ENCODE measurements at places on chromosomes 16 and 17.

- DNase-seq: no peak
These were observed 242.4 kb upstream of the SALL1 start for GRCh38 chr16:51393381-51394005.

DNA sequence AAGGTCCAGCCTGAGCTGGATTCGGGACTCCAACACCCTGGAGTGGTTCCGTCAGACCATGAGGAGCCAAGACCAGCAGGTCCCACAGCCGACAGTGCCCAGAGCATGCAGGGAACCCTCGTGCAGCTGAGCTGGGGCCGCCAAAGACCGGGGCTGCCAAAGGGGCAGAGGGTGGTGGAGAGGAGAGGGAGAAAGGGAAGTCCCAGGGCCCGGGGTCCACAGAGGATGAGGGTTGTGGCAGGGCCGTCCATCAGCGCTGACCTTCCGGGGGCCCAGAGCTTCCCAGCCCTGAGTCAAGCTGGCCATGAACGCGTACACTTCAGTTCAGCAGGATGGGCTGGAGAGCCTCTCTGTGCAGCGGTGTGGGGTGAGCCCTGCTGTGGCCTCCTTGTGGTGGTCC is 6.7 kb upstream of the CAPN15 start:
- no peak for DNase-seq

GRCh38 chr17:72970246-72970645 is 122.2 kb downstream of the SLC39A11 start:
- no peak for DNase-seq

DNA sequence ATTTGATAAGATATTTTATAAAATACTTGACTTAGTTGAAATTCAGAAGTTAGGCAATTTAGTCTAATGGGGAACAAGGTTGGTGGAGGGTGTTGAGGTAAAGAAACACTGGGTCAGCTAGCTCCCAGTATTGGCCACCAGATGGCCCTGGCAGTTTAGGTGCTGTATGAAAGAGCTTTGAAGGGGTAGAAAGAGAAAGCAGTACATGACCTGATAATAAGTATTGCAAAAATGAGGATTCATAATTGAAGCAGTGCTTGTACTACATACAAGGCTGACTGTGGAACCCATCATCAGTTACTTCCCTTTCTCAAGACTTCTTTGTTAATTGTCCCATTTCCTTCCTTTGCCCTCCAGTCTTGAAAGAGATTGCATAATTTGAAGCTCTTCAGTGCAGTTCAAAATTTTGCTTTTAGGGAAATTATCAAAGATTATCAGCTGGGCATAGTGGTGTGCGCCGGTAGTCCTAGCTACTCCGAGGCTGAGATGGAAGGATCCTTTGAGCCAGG is 29.4 kb downstream of the TANC2 start:
- no peak for DNase-seq

DNA sequence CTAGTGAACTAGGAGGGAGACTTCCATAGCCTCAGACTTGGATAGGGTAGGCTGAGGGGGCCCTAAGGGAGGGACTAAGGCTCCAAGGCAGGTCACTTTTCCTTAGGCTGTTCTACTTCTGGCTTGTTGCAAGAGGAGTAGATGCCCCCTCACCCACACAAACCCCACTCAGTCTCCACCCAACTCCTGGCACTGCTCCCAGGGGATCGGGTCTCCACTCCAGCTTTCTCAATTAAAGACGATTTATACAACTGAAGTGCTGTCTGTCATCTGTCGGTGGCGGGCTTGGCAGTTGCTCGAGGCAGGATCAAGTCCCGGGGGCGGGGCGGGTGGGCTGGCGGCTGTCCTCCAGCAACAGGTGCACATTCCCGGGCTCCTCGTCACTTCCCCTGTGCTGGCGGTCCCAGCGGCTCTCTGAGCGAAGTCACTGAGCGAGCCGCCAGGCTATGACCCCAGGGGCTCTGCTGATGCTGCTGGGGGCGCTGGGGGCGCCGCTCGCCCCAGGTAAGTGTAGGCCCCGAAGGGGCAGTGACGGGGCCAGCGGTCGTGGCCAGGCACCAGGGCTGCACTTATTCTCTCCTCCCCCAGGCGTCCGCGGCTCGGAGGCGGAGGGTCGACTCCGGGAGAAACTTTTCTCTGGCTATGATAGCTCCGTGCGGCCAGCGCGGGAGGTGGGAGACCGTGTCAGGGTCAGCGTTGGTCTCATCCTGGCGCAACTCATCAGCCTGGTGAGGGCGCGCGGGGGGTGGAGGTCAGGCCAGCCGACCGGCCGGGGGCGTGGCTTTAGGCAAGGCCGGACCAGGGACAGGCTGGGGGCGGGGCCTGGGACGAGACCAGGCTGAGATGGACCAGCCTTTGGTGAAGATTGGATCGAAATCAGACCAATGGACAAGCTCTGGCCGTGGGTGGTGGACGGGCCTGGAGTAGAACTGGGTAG is at the start of gene CHRNB1:
TSS of gene CHRNB1 (plus strand) at position 380 of the 937 bp plus-strand sequence. CDS start at position 447, 67 bp downstream.
- DNase-seq: no peak

DNA sequence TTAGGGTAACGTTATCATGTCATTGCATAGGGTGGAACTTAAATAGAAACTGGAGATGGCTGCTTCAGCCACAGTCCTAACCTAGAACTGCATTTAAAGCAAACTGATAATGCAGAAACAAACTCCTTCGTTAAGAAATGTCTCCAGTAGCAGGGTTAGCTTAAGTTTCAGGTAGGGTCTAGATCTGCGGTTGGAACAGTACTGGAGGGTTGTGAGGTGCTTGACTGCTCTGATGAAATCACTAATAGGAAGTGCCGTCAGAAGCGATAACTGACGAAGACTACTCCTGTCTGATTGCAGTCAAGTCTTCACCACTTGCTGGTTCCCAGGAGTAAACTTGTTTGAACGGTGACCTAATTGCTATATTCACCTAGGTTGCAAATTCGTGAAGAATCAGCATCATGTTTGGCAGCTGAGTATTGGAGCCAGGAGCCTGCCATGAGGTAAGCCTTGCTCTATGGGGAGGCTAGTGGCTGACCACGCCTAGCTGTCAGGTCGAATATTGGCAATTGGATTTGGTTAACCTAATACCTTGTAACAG is 24.5 kb downstream of the TRPV2 start:
- DNase-seq: no peak

GRCh38 chr17:79806863-79807720 is 10.2 kb upstream of the CBX8 start:
- no peak for DNase-seq

GRCh38 chr17:42493319-42493718 is 34.6 kb downstream of the ATP6V0A1 start:
- DNase-seq: no peak

DNA sequence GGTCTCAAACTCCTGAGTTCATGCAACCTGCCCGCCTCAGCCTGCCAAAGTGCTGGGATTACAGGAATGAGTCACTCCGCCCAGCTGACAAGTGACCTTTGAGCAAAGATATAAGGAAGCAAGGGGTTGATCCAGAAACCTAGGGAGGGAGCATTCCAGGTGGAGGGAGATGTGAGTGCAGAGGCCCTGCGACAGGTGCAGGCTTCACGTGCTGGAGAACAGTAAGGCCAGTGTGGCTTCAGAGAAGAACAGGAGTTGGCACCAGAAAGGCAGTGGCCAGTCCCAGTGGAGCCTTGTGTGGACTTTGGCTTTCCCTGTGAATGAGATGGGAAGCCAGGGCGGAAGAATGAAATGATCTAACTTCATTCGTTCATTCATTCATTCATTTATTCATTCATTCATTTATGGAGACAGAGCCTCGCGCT is 73.6 kb upstream of the HAS3 start:
- DNase-seq: no peak

GRCh38 chr17:83047182-83047478 is 32.3 kb upstream of the METRNL start:
- DNase-seq: no peak

Measured in activated CD4-positive, CD25-positive, alpha-beta regulatory T cell (primary cell).